ENCODE measurements at places on chromosomes 5 and 9. TPM values are rescaled to one million over a fixed set of nuclear protein-coding genes. Genes with fewer than 3 reads are reported as not detected.

PLAC8L1 gene
- 0.61 TPM for total RNA-seq

OR1Q1 gene
- not detected for total RNA-seq

PCDHA9 gene
- not detected for total RNA-seq

GRCh38 chr9:116623715-116624114 is 63.4 kb upstream of the TRIM32 start:
- H3K27me3 ChIP-seq: no peaks in the 10 kb centered on the region
- no peaks in the 10 kb centered on the region for H3K4me1 ChIP-seq
- DNase-seq: no peak
- peaks cover 5% of the 10 kb centered on the region for H3K36me3 ChIP-seq

GRCh38 chr5:111769541-111769940 is 12.5 kb upstream of the NREP start:
- peaks cover 3% of the 10 kb centered on the region for H3K27me3 ChIP-seq
- no peaks in the 10 kb centered on the region for H3K4me1 ChIP-seq
- no peak overlapping the region for H3K27ac ChIP-seq
- H3K4me3 ChIP-seq: no peak overlapping the region
- no peak for DNase-seq

C1QTNF3 gene
- 1.3 TPM for total RNA-seq
